ENCODE measurements at places on chromosomes 13 and 19.

DNA sequence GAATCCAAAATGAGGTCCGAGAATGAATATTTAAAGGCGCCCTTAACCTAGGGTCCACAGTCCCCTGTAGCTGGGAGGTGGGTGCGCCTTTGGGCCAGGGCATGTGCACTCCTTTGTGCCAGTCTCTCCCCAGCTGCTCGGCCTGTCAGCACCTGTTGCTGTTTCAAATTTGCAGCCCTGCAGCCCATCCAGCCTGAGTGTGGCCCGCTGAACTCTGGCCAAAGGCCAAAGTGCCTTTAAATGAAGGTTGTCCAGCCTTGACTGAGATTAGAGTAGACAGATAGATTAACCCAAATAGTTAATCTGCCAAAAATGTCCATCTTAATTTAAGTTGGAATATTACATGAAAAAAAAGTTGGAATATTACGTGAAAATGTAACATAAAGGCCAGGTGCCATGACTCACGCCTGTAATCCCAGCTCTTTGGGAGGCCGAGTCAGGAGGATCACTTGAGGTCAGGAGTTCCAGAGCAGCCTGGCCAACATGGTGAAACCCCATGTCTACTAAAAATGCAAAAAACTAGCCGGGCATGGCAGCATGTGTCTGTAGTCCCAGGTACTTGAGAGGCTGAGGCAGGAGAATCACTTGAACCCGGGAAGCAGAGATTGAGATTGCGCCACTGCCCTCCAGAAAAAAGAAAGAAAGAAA lies 25.3 kb downstream of the TPT1 start:
- H3K36me3 ChIP-seq, result no peaks in the 10 kb centered on the region
- no peak for DNase-seq
- no peak overlapping the region for H3K4me3 ChIP-seq
- H3K4me1 ChIP-seq, result peaks cover 3% of the 10 kb centered on the region

DNA sequence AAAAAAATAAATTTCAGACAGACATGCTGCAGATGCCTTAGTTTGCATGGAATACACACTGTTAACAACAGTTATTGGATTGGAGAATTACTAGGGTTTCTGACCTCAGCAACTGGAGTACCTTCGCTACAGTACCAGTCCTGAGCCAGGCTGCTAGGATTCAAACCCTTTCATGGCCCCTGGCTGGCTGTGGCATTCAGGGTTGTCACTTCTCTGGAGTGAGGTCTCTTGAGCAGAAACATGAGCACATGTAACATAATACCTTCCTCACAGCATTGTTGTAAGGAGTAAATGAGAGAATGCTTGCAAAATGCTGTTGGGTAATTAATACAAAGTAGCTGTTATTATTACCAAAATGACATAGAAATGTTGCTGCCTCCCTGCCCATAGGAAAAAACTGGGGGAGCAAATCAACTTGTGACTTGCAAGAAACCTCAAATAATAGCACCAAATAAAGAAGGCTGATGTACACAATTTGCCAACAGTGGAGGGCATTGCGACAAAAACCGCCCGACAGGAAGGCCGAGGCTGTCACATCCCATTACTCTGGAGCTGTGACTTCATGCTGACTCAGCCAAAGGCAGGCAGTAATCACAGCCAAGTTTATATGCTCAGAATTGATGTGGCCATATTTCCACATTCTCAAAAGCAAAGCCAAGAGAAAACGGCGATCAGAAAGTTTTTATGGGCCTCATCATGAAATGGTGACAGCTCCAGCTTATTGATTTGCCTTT lies 100.4 kb downstream of the RFC3 start:
- H3K36me3 ChIP-seq, result no peaks in the 10 kb centered on the region
- peaks cover 8% of the 10 kb centered on the region for H3K4me1 ChIP-seq
- H3K27me3 ChIP-seq, result no peaks in the 10 kb centered on the region
- no peak overlapping the region for H3K4me3 ChIP-seq
- DNase-seq, result no peak

GRCh38 chr13:71632206-71632605 lies 234.8 kb downstream of the DACH1 start:
- DNase-seq, result no peak
- no peaks in the 10 kb centered on the region for H3K4me1 ChIP-seq
- H3K4me3 ChIP-seq, result no peak overlapping the region
- no peak overlapping the region for H3K27ac ChIP-seq

- no peaks in the 10 kb centered on the region for H3K4me1 ChIP-seq
- no peak for DNase-seq
- H3K4me3 ChIP-seq, result no peak overlapping the region
- no peak overlapping the region for H3K27ac ChIP-seq
- no peaks in the 10 kb centered on the region for H3K36me3 ChIP-seq
- H3K27me3 ChIP-seq, result no peaks in the 10 kb centered on the region
These were observed 201.1 kb downstream of the NBEA start for GRCh38 chr13:35143123-35143522.

DNA sequence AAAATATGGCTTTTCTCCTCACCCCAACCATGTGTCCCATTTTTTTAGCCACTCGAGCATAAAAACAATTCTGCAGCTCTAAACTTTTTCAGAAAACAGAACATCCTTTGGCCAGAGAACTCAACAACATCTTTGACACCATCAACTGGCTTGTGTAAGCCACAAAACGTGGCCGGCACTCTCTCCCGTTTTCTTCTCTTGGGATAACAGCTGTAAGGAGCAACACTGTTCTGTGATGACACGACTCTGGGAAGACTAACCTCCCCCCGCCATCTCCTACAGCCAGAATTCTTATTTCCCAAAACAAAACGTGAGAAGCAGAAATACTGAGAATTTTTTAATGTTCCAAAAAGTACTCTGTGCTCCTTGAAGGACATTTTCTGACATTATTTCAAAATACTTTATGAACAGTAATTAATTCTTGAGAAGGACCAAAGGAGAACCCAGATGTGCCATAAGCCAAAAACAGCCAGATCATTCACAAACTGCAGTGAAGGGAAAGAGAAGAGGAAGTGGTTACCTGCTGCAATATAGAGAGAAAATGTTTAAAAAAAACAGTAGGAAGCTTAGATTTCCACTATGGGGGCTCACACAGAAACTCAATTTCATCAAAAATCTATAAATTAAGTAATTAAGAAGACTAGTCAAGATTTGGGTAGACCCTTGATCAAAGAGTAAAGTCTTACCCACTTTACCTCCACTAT lies 25.8 kb downstream of the COL4A1 start:
- H3K27me3 ChIP-seq, result no peaks in the 10 kb centered on the region
- no peak overlapping the region for H3K4me3 ChIP-seq
- H3K36me3 ChIP-seq, result peaks cover 15% of the 10 kb centered on the region
- H3K4me1 ChIP-seq, result no peaks in the 10 kb centered on the region

DNA sequence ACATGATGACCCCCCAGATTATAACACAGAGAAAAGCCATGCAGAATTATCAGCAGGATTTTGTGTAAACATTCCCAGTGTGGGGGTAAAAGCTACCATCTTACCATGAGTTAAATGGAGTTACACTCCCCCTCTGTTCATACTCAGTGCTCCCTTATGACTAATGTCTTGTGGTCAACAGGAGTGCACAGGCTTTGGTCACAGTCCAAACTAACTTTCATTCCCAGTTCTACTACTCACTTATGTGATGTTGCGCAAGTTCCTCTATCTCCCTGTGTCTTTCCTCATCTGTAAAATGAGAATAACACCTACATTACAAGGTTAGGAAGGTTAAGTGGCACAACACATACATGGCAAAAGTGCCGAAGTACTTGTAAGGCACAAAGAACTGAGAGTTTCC lies 277.9 kb downstream of the RBM26 start:
- H3K36me3 ChIP-seq, result no peaks in the 10 kb centered on the region
- H3K4me3 ChIP-seq, result no peak overlapping the region
- peaks cover 11% of the 10 kb centered on the region for H3K4me1 ChIP-seq
- no peaks in the 10 kb centered on the region for H3K27me3 ChIP-seq
- DNase-seq, result no peak

DNA sequence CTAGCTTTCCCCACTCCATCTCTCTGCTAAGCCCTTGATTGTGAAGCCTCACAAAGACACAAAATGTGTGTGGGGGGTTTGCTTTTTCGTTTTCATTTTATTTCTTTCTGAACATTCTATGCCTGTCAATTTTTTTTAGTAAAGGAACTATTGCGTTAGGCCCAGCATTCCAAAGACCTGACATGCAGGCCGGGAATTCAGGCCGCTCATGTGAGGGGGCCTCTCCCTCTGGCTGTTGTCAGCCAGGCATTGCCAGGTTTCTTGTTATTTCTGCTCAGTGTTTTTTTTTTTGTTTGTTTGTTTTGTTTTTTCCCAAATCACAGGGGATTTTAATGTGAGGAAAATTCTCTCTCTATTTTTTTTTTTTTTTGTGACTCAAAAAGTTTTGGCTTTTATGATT lies 10.3 kb upstream of the MEDAG start:
- H3K4me1 ChIP-seq, result peaks cover 6% of the 10 kb centered on the region
- DNase-seq, result no peak
- H3K4me3 ChIP-seq, result no peak overlapping the region
- H3K27me3 ChIP-seq, result no peaks in the 10 kb centered on the region

DNA sequence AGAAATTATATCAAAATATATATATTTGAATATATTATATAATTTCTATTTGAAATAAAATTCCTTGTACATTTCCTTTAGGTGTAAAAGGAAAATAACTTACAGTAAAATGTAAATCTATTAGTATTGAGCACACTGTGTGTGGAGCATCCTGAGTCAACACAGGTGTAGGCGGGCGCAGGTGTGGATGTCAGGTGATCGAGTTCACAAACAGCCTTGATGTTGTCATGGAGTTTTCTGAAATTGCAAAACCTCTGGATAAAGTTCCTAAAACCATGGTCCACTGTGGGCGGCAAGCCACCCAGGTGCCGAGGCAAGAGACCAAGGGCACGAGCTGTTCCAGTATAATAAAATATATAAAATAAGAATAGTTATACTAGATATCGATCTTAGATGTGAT lies 27.7 kb upstream of the MCF2L start:
- H3K27me3 ChIP-seq, result peaks cover 10% of the 10 kb centered on the region
- H3K27ac ChIP-seq, result no peak overlapping the region
- no peaks in the 10 kb centered on the region for H3K36me3 ChIP-seq
- no peak for DNase-seq

GRCh38 chr19:53958823-53959757 lies 3.6 kb upstream of the CACNG8 start:
- peaks cover under 1% of the 10 kb centered on the region for H3K36me3 ChIP-seq
- no peak for DNase-seq
- no peaks in the 10 kb centered on the region for H3K27me3 ChIP-seq
- H3K4me1 ChIP-seq, result no peaks in the 10 kb centered on the region
- H3K27ac ChIP-seq, result no peak overlapping the region

GRCh38 chr19:45124021-45124420 lies 31.0 kb downstream of the PPP1R37 start:
- no peaks in the 10 kb centered on the region for H3K27me3 ChIP-seq
- H3K27ac ChIP-seq, result peak overlapping the region; percentile 44
- H3K36me3 ChIP-seq, result no peaks in the 10 kb centered on the region
- no peaks in the 10 kb centered on the region for H3K4me1 ChIP-seq
- H3K4me3 ChIP-seq, result no peak overlapping the region

DNA sequence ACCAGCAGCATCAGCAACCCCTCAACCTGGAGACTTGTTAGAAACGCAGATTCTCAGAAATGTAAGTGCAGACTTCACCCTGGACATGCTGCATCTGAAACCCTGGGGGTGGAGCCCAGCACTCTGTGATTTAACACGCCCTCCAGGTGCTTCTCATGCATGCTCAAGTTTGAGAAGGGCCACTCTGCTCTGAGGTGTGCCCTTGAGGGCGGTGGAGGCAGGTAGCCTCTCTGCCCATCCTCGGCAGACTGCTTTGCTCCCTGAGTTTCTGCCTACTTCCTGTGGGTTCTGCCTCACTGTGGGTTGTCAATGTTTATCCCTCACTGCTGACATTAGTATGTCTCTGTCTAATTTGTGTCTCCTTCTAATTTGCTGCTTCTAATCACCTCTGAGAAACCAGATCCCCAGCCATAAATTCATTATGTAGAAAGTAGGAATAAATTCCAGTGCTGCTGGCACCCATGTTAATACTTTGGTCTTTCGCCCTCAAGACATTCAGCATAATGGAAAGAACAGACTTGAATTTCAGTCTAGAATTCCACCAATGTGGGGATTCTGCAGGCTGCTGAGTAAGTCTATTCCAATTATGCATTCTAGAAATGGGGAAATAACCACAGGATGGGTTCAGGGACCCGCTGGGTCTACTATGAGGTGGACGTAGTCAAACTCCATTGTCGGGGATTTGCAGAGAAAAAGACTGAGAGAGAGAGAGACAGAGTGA lies 51.3 kb upstream of the CYSLTR2 start:
- no peaks in the 10 kb centered on the region for H3K27me3 ChIP-seq
- H3K4me1 ChIP-seq, result no peaks in the 10 kb centered on the region
- DNase-seq, result no peak
- no peak overlapping the region for H3K27ac ChIP-seq
- H3K4me3 ChIP-seq, result no peak overlapping the region
- H3K36me3 ChIP-seq, result no peaks in the 10 kb centered on the region

DNA sequence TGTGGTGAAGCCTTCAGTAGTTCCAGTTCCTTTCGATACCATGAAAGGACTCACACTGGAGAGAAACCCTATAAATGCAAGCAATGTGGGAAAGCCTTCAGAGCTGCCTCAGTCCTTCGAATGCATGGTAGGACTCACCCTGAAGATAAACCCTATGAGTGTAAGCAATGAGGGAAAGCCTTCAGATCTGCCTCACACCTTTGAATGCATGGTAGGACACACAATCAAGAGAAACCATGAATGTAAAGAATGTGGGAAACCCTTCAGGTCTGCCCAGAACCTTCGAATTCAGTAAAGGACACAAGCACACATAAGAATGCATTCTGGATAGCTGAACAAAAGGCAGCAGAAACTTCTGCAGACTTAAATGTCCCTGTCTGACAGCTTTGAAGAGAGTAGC lies 18.3 kb downstream of the ZNF69 start:
- no peaks in the 10 kb centered on the region for H3K4me1 ChIP-seq
- H3K4me3 ChIP-seq, result no peak overlapping the region
- H3K27me3 ChIP-seq, result no peaks in the 10 kb centered on the region
- DNase-seq, result no peak

DNA sequence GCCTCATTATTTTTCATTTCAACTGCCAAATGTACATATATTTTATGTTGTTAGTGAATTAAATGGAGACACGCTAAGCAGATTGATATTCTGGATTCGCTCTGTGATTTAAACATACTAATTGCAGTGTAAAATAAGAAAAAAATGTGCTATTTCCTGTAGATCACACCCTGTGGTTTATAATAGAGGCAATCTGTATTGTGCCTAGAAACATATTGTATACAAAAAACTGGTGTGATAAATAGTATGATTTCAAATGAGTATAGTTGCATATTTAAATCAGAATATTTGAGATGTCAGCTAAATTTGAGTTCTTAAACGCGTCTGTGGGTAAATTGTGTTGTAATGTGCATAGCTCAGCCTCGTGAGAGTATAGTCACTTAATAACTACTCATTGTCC lies 643.9 kb downstream of the TBC1D4 start:
- no peaks in the 10 kb centered on the region for H3K4me1 ChIP-seq
- DNase-seq, result no peak
- H3K27ac ChIP-seq, result no peak overlapping the region
- no peaks in the 10 kb centered on the region for H3K27me3 ChIP-seq
- H3K4me3 ChIP-seq, result no peak overlapping the region

- H3K4me3 ChIP-seq, result no peak overlapping the region
- DNase-seq, result no peak
- H3K27me3 ChIP-seq, result no peaks in the 10 kb centered on the region
- H3K27ac ChIP-seq, result no peak overlapping the region
- H3K36me3 ChIP-seq, result no peaks in the 10 kb centered on the region
- H3K4me1 ChIP-seq, result peaks cover 31% of the 10 kb centered on the region
These were observed 104.4 kb downstream of the KLF5 start for GRCh38 chr13:73162912-73163911.

All from RWPE2 (cell line).